Liver (tissue), 10 donors: ENCODE measurements at places on chromosomes 3 and 15. TPM values are rescaled to one million over a fixed set of nuclear protein-coding genes. Genes with fewer than 3 reads are reported as not detected.

The LIPC gene
- polyA plus RNA-seq = 60.1 TPM

The SGO1 gene
- polyA plus RNA-seq = 0.69 TPM

The PODXL2 gene
- 1.1 TPM for polyA plus RNA-seq

The SCG5 gene
- polyA plus RNA-seq = 13.4 TPM

The STXBP5L gene
- not detected for polyA plus RNA-seq

The LIPH gene
- polyA plus RNA-seq = not detected

The MAP1A gene
- 0.15 TPM for polyA plus RNA-seq

The ALDH1L1 gene
- 234 TPM for polyA plus RNA-seq

The IDH2 gene
- polyA plus RNA-seq = 278 TPM

The OXTR gene
- polyA plus RNA-seq = 0.05 TPM

The ONECUT1 gene
- polyA plus RNA-seq = 7.7 TPM

The KNG1 gene
- polyA plus RNA-seq = 647 TPM

The ISLR2 gene
- polyA plus RNA-seq = not detected

The KLHL24 gene
- polyA plus RNA-seq = 16.2 TPM

The ZBED2 gene
- polyA plus RNA-seq = not detected

DNA sequence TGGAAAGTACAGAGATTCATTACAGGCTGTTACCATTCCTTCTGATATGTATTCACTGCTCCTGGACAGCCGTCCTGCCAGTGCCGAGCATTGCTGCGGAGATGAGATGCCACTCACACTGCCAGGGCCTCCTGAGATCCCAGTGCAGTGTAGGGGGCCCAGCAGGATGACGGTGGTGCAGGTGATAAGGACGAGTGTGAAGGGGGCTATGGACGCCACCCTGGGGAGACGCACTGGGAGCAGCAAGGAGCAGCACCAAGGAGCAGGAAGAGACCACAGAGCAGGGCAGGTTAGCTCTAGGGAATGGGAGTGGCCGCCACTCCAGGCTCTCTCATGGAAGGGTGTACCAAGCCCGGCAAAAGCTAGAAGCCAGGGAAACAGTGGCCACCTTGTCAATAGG, 4.0 kb upstream of the KLF15 start:
- H3K4me3 ChIP-seq = no peak overlapping the region
- no peaks in the 10 kb centered on the region for H3K27me3 ChIP-seq
- H3K4me1 ChIP-seq = peaks cover 29% of the 10 kb centered on the region
- no peak overlapping the region for H3K27ac ChIP-seq
- DNase-seq = no peak

DNA sequence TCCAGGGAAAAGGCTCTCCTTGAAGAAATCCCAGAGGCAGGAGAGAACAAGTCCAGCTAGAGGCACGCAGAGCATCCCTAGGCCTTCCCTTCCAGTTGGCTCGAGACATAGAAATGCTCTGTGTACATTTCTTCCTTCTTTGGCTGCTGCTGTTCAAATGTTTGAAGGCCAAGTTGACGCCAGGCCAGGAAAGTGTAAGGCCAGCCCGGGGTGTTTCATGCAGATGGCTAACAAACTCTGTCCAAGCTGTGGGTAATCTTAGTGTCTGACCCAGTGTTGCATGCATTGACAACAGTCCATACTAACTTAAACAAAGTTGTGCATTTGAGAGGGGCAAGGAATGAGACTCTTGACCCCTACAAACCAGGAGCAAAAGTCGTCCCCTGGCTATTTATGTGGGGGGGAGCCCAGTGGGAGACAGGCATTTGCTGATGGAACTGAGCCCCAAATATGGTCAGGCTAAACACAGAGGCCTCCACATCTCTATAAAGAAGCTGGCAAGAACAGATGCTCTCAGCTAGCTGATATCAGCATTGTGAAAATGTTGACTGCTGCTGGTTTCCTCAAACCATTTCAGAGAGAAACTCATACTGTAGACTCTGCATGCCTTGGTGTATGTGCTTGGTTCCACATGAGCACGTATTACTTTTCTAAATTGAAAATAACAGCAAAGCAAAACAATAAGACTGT, 139.5 kb downstream of the ADAMTS9 start:
- H3K27ac ChIP-seq = no peak overlapping the region
- DNase-seq = no peak
- H3K4me1 ChIP-seq = no peaks in the 10 kb centered on the region
- H3K27me3 ChIP-seq = no peaks in the 10 kb centered on the region
- no peaks in the 10 kb centered on the region for H3K36me3 ChIP-seq

- DNase-seq = no peak
- no peaks in the 10 kb centered on the region for H3K27me3 ChIP-seq
- no peaks in the 10 kb centered on the region for H3K36me3 ChIP-seq
These were observed 287.7 kb upstream of the NR2F2 start for GRCh38 chr15:96042734-96043224.

DNA sequence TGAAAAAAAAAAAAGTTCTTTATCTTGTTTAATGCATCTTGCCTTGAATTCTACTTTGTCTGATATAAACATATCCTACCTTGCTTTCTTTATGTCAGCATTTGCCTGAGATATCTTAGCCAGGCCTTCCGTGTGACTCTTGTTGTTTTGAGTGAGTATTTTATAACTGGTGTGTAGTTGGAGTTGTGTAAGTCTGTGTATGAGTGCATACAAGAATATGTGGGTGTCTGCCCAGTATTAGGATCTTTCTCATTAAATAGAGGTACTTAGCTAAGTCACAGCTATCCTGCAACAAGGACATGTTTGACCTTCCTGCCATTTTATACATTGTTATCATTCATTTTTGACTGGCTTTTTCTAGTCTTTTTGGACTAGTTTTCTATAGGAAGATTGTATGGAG, 22.5 kb upstream of the TSPAN3 start:
- no peak overlapping the region for H3K27ac ChIP-seq
- no peaks in the 10 kb centered on the region for H3K27me3 ChIP-seq
- no peak overlapping the region for H3K4me3 ChIP-seq
- no peak for DNase-seq
- no peaks in the 10 kb centered on the region for H3K36me3 ChIP-seq

DNA sequence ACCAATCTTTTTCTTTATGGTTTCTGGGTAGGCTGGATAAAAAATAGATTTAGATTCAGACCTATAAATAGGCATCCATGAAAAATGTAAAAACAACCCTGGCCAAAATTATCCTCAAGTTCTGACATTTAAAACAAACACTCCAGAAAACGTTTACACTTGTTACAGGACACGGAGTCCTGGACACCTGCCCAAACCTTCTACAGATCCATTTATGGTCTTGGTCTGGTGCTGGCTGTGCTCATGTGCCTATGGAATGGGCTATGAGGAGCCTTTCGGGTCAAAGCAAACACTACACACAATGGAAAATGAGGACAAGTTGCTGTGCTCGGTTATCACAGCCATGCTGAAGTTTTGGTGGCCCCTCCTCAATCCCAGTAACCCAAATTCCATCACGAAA, 108.1 kb downstream of the PDZRN3 start:
- H3K27ac ChIP-seq = no peak overlapping the region
- peaks cover 12% of the 10 kb centered on the region for H3K4me1 ChIP-seq
- no peak for DNase-seq
- H3K36me3 ChIP-seq = no peaks in the 10 kb centered on the region
- no peak overlapping the region for H3K4me3 ChIP-seq

- H3K27ac ChIP-seq = no peak overlapping the region
- H3K27me3 ChIP-seq = no peaks in the 10 kb centered on the region
- H3K4me1 ChIP-seq = peaks cover 8% of the 10 kb centered on the region
- H3K4me3 ChIP-seq = no peak overlapping the region
- no peaks in the 10 kb centered on the region for H3K36me3 ChIP-seq
- no peak for DNase-seq
These were observed 209.6 kb upstream of the PFN2 start for GRCh38 chr3:150180334-150180733.

- H3K27ac ChIP-seq = no peak overlapping the region
- H3K27me3 ChIP-seq = no peaks in the 10 kb centered on the region
- no peak overlapping the region for H3K4me3 ChIP-seq
These were observed 1.5 kb upstream of the ARHGAP31 start for GRCh38 chr3:119292666-119293065.

DNA sequence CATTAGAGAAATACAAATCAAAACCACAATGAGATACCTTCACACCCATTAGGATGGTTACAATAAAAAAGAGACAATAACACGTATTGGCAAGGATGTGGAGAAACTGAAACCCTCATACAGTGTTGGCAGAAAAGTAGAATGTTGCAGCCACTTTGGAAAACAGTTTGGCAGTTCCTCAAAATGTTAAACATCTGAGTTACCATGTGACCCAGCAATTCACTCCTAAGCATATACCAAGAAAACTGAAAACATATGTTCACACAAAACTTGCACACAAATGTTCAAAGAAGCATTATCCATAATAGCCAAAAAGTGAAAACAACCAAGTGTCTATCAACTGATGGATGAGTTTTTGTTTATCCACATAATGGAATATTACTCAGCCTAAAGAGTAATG, 166.9 kb upstream of the FAM3D start:
- H3K4me1 ChIP-seq = no peaks in the 10 kb centered on the region
- H3K27ac ChIP-seq = no peak overlapping the region
- DNase-seq = no peak
- H3K36me3 ChIP-seq = no peaks in the 10 kb centered on the region
- H3K4me3 ChIP-seq = no peak overlapping the region
- no peaks in the 10 kb centered on the region for H3K27me3 ChIP-seq

- no peak overlapping the region for H3K27ac ChIP-seq
- no peaks in the 10 kb centered on the region for H3K4me1 ChIP-seq
- no peak overlapping the region for H3K4me3 ChIP-seq
- no peaks in the 10 kb centered on the region for H3K27me3 ChIP-seq
These were observed 513.6 kb upstream of the KCNMB2 start for GRCh38 chr3:178022599-178022998.

- DNase-seq = no peak
- H3K4me1 ChIP-seq = no peaks in the 10 kb centered on the region
- H3K36me3 ChIP-seq = no peaks in the 10 kb centered on the region
- peaks cover 2% of the 10 kb centered on the region for H3K27me3 ChIP-seq
- no peak overlapping the region for H3K4me3 ChIP-seq
These were observed 32.1 kb downstream of the RBMS3 start for GRCh38 chr3:29312960-29313452.

- H3K4me1 ChIP-seq = peaks cover 1% of the 10 kb centered on the region
- H3K36me3 ChIP-seq = peaks cover 19% of the 10 kb centered on the region
- DNase-seq = no peak
- no peak overlapping the region for H3K27ac ChIP-seq
- H3K4me3 ChIP-seq = no peak overlapping the region
These were observed 109.0 kb downstream of the HERC1 start for GRCh38 chr15:63724760-63725159.

GRCh38 chr15:70172124-70172523, 74.4 kb upstream of the TLE3 start:
- no peaks in the 10 kb centered on the region for H3K27me3 ChIP-seq
- no peak for DNase-seq
- no peak overlapping the region for H3K4me3 ChIP-seq

DNA sequence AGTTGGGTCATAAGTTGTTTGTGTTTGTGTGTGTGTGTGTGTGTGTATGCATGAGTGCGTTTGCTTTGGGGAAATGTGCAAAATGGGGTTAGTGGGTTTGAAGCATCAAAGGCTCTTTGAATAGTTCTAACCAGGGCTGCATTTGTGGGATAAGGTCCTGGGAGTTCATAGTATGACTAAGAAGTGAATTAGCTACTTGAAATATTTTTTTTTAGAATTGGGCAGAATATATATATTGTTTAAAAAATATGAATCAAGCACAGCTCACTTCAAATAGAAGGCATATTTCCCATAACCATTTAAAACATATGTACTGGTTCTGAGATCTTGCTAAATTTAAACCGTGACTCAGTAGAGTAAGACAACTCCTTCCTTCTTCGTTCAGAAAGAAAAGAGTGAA, 43.1 kb downstream of the IGF2BP2 start:
- no peaks in the 10 kb centered on the region for H3K4me1 ChIP-seq
- H3K27me3 ChIP-seq = no peaks in the 10 kb centered on the region
- no peaks in the 10 kb centered on the region for H3K36me3 ChIP-seq
- no peak for DNase-seq
- no peak overlapping the region for H3K4me3 ChIP-seq
- H3K27ac ChIP-seq = no peak overlapping the region

GRCh38 chr15:63501256-63502089, 2.9 kb upstream of the USP3 start:
- peaks cover 13% of the 10 kb centered on the region for H3K4me1 ChIP-seq
- H3K36me3 ChIP-seq = no peaks in the 10 kb centered on the region
- peak; percentile 62 for DNase-seq

GRCh38 chr3:113409676-113410075, 31.6 kb downstream of the CFAP44 start:
- no peak overlapping the region for H3K4me3 ChIP-seq
- H3K27ac ChIP-seq = no peak overlapping the region
- DNase-seq = no peak
- no peaks in the 10 kb centered on the region for H3K27me3 ChIP-seq
- no peaks in the 10 kb centered on the region for H3K4me1 ChIP-seq

DNA sequence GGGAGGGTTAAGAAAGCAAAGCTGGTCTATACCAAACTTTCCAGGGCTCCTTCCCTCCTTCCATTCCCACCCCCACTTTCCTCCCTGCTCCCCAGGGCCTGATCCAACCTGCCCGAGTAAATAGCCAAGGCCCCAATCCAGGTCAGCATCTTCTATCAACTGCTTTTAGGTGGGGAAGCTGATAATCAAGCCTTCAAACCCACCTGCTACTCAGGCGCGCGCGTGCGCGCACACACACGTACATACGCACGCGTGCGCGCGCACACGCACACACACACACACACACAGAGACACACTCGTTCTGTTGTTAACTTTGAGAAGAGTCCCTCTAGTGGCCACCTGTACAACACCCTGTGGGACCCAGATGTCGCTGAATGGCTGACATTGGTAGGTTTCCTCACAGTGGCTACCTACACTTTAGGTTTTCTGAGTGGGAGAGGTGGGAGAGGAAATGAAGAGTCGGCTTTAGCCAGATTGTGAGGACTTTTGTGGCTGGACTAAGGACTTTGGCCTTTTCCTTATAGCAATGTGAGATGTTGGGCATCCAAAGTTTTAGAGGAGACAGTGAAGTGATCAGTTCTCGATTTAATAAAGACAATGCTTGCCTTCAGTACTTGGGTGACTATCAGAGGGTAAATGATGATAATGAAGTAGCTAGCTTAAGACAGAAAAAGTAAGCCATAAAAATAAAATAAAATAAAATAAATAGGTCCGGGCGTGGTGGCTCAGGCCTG, 179.9 kb upstream of the C2CD4B start:
- peak overlapping the region; percentile 38 for H3K4me3 ChIP-seq
- no peak overlapping the region for H3K27ac ChIP-seq
- no peaks in the 10 kb centered on the region for H3K4me1 ChIP-seq
- DNase-seq = peak; percentile 45
- H3K27me3 ChIP-seq = no peaks in the 10 kb centered on the region
- H3K36me3 ChIP-seq = no peaks in the 10 kb centered on the region

GRCh38 chr3:50423543-50423942, 64.2 kb upstream of the TMEM115 start:
- no peaks in the 10 kb centered on the region for H3K27me3 ChIP-seq
- no peak for DNase-seq
- H3K27ac ChIP-seq = no peak overlapping the region
- no peaks in the 10 kb centered on the region for H3K4me1 ChIP-seq
- no peaks in the 10 kb centered on the region for H3K36me3 ChIP-seq
- H3K4me3 ChIP-seq = no peak overlapping the region

- no peak overlapping the region for H3K4me3 ChIP-seq
- H3K36me3 ChIP-seq = no peaks in the 10 kb centered on the region
These were observed 136.7 kb downstream of the SMAD6 start for GRCh38 chr15:66838671-66839239.

GRCh38 chr3:13379201-13379830, 40.8 kb downstream of the NUP210 start:
- no peaks in the 10 kb centered on the region for H3K36me3 ChIP-seq
- DNase-seq = no peak
- no peaks in the 10 kb centered on the region for H3K4me1 ChIP-seq
- no peaks in the 10 kb centered on the region for H3K27me3 ChIP-seq
- no peak overlapping the region for H3K27ac ChIP-seq
- H3K4me3 ChIP-seq = no peak overlapping the region

GRCh38 chr3:171350364-171350763, 109.8 kb downstream of the TNIK start:
- DNase-seq = no peak
- H3K27me3 ChIP-seq = no peaks in the 10 kb centered on the region
- no peak overlapping the region for H3K4me3 ChIP-seq
- H3K27ac ChIP-seq = no peak overlapping the region
- no peaks in the 10 kb centered on the region for H3K36me3 ChIP-seq
